Effector CD4-positive, alpha-beta T cell (primary cell): ENCODE measurements at places on chromosomes 2 and 18.

- no peak for DNase-seq
Measured at GRCh38 chr2:233092432-233093165, 32.5 kb downstream of the INPP5D start.

GRCh38 chr2:191345788-191346187, 100.6 kb downstream of the MYO1B start:
- DNase-seq, result no peak

- no peak for DNase-seq
Measured at GRCh38 chr2:201852462-201852861, 46.1 kb downstream of the CDK15 start.

DNA sequence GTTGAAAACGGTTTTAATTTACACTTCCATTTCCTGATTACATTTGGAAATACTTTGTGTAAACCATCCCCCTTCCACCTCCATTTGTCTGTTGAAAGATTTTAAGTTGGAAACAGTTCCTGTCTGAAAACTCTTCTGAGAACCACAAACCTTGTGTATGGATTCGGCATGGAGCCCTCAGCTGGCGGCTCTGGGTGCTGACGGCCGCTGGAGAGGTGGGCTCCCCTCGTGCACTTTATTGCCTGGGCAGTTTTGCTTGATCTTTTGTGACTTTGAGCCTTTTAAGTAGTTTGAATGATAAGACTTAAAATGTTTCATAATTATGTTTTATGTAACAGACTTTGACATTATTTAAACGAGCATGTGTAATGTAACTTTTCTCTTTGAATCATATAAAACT, 11.1 kb downstream of the KLF11 start:
- no peak for DNase-seq
